Stimulated activated CD4-positive, alpha-beta T cell treated with anti-CD3 and anti-CD28 coated beads, Interleukin-1b, Interleukin-23, amount 100 ng/mL, for 1 hour (primary cell): ENCODE measurements at places on chromosomes 16 and 17.

- DNase-seq = no peak
These were observed 181.9 kb downstream of the SPECC1 start for GRCh38 chr17:20191056-20191455.

- DNase-seq = no peak
These were observed 1.1 kb upstream of the HOXB7 start for GRCh38 chr17:48611681-48612455.

GRCh38 chr16:5108505-5109158, 11.0 kb upstream of the EEF2KMT start:
- no peak for DNase-seq

DNA sequence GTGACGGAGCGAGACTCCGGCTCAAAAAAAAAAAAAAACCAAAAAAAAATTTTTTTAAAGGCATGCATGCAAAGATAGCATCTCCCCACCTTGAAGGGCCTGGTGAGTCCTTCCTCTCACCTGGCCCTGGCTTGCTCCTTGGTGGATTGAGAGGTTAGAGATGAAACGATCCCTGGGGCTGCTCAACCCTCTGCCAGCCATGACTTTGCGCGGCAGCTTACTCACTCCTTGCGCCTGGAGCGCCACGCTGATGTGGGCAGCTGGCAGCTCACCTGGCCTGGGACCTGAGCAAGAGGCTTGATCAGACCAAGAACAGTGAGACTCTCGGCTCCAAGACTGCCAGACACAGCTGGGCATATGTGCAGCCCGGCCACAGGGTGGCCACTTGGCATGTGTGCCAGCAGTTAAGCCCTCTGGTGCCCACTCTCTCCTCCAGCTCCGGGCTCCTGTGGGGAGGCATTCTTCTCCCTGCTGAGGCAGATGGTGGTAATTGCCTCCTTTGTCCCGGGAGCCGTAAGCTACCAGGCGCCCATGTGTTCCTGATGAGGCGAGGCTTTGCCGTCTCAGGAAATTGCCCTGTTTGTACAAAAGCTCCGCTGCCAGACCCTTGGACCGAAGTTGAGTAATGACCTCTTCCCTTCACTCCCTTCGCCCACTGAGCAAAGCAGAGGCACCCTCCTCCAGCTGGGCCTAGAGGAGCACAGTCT, 5.1 kb upstream of the EVPL start:
- DNase-seq = no peak

DNA sequence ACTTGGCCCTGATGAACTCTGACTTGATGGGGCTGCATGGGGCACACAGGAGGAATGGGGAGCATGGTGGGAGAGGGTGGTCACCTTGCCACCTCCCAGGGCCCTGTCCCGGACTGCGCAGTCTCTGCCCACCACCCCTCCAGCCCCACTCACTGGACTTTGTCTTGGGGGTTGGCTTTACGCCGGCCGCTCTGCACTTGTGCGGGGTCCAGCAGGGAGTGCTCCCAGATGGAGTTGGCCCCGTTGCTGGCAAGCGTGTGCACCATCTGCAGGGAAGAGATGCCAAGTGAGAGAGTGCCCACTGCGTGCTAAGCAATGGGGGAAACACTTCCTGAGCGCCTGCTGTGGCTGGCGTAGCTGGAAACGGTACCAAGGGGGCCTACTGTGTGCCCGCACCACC, 6.7 kb downstream of the GIT1 start:
- no peak for DNase-seq

DNA sequence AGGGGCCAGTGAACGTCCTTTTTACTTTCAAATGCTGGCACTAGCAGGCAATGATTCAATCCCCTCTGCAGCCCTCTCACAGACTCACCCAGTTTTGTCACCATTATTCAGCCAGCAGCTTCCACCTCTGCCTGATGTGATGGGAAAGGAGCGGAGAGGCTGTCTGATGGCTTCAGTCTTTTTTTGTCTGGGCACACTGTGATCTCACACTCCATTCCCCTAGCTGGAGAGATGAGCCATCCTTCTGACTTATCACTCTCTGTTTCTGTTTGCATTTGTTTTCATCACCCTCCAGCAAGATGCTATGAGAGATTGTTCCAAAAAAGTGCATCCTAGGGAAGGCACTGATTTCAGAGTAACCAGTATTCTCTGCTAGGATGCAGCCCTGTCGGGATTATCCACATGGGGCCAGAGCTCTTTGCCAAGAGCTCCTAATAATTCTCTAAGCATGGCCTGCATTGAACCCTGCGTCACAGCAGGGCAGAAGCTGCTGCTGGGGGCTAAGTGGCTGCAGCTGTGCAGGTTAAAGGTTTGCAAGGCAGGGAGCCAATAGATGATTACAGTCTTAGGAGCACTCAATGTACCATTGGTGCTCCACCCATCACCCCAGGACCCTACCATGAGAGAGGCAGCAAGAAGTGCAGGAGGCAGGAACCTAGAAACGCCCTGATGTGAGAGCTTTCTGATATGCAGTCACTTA, 236.1 kb upstream of the C16orf82 start:
- no peak for DNase-seq

GRCh38 chr16:19837984-19838707, 46.5 kb downstream of the GPRC5B start:
- DNase-seq = no peak

- DNase-seq = no peak
These were observed 18.3 kb downstream of the RARA start for GRCh38 chr17:40327244-40327729.

GRCh38 chr17:30300818-30301217, 9.1 kb upstream of the BLMH start:
- DNase-seq = no peak

GRCh38 chr16:85710732-85711131, 22.0 kb upstream of the GINS2 start:
- no peak for DNase-seq

DNA sequence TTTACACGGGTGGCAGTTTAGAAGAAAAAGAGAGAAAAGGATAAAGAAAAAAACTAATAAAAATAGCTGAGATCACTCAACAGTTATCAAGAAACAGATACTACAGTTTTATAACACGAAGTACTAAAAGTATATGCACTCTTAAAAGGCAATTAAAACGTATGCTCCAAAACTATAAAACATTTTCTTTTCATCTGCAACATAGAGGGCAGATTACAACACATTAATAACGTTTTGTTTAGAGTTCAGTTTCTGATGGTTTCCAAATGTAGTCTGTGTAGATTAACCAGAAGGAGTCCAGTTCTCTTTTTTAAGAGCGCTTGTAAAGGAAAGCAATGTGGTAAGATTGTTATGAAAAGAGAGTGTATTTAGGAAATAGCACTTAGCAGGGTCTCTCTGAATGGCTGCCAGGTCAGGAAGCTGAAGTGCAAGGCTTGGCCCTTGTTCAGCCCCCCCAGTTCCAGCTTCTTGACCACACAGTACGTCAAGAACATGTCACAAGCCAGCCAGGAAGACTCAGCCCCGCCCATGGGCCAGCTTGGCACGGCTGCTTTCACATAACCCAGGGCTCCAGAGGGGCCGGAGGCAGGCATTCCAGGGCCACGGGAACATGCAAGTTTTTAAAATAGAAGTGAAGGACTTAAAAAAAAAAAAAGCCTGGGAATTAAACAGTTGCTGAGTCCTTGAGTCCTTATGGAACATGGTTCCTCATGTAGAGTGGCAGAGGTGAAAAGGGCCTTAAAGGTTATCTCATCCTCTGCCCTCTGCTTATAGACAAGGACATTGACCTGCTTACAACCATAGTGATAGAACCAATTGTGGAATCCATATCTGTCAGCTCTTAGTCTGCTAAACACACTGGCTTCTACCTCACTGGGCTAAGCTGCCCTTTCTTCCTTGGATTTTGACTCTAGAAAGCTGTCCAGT, 147.4 kb upstream of the TBX2 start:
- DNase-seq = no peak

- no peak for DNase-seq
These were observed 23.0 kb upstream of the NSRP1 start for GRCh38 chr17:30093463-30094147.

DNA sequence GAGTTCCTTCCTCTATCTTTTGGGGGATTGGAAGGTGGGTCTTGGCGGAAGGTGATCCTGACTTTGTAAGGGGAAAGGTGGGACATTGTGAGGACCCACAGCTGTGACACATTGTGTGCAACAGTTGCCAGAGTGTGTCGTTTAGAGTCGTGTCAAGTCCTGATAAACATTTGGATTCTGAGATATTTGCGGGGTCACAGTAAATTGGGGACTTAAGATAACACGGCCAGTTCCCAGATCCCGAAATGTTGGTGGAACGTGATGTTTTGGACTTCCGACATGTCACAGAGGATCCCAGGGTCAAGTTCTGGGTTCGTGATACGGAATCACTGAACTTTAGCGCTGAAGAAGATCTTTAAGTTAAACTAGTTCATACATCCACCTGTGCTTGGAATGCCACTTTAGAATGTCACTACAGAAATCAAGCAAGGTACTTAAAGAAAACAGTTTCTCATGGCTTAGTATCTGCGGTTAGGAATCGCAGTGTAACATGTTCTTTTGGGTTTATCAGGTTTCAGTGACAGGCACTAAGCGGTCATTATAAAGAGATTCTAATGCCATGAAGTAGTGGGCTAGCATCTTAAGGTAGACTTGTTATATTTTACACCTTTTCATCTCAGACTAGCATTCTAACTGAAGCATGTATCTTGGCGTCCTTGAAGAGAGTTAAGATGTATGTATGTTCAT, 815 bp downstream of the ATAD5 start:
- DNase-seq = no peak

- DNase-seq = no peak
These were observed 20.8 kb downstream of the TRPV2 start for GRCh38 chr17:16435925-16436886.

DNA sequence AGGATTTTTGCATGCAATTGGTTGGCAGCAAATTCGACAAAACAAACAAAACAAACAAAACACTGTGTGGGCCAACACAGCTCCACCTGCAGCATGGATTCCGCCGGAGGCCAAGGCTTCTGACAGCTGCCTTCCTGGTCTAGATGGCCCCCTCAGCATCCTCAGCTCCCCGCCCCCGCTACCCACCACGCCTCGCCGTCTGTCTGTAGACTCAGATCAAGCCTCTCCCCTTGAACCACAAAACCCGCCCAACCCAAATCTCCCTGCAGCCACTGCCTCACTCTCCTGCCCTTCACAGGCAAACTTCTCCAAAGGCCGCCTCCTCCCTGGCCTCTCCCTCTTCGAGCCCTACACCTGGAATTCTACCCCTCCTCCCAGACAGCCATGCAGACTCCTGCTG, 57.9 kb downstream of the RTN4RL1 start:
- no peak for DNase-seq

- DNase-seq = peak; percentile 81
These were observed 363 bp upstream of the MIF4GD start for GRCh38 chr17:75271233-75271954.

DNA sequence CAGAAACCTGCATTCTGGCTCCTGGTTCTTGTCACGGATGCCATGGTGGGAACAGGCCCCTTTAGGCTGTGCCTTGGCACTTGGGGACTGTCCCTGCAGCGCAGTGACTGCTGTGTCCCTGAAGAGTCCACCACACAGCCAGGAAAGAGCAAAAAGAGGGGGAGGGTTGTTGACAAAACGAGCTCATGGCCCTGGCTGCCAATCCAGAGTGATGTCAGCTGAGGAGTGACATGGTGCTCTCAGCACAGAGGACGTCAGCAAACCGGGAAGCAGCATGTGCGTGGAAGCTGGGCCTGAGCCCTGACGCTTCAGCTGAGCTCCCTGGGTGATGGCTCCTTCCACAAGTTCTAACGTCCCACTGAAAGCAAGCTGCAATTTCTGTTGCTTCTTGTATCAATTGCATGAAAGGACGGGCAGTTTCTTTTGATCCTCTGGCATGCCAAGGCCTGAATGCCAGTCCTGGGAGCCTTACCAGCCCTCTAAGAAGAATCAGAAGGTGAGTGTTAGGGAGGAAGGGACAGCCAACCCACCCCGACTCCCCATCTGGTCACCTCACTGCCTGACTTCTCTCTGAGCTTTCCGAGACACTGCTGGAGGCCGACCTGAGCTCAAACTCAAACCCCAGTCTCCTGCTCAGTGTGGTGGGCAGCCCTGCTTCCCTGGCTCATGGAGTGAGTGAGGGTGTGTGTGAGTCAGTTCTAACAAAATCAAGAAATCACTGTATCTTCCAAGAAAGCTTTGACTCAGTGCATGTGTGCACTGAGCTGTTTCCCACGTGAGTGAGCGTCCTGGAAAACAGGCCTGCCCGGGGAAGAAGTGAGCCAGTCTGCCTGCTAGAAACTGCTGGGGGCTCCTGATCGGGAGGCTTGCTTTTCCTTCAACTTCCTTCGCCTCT, 14.7 kb upstream of the WNT3 start:
- no peak for DNase-seq
